ENCODE measurements at places on chromosomes 16 and 17. TPM values are rescaled to one million over a fixed set of nuclear protein-coding genes. Genes with fewer than 3 reads are reported as not detected.

DNA sequence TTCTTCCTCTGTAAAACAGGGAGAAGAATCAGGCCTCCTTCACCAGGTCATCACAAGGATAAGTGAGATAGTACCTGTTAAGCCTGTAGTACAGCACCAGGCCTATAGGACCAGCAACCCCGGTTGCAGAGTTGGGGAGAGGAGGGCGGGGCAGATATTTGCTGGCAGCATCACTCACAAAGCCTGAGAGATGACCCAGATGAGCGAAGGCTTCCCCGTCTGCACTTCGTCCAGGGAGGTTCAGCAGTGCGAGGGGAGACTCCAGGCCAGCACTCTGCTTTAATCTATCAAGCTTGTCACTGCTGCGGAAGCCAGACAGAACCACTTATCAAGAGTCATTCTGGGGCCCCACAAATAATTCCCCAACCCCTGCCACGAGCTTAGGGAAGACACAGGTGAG is 15.8 kb upstream of the RBBP6 start:
- DNase-seq, result no peak

The CLDN7 gene
- polyA plus RNA-seq, result 3.7 TPM

The IRF8 gene
- polyA plus RNA-seq, result 69.7 TPM

- DNase-seq, result no peak
Observed at GRCh38 chr16:85181739-85182129, 69.5 kb upstream of the CIBAR2 start.
